Right lobe of liver (tissue), 6 donors: ENCODE measurements at places on chromosomes 11 and 22. TPM values are rescaled to one million over a fixed set of nuclear protein-coding genes. Genes with fewer than 3 reads are reported as not detected.
A peak's percentile ranks its signal among the peaks of the same experiment; 100 is the strongest.

The DRD4 gene
- total RNA-seq = 0.31 TPM

DNA sequence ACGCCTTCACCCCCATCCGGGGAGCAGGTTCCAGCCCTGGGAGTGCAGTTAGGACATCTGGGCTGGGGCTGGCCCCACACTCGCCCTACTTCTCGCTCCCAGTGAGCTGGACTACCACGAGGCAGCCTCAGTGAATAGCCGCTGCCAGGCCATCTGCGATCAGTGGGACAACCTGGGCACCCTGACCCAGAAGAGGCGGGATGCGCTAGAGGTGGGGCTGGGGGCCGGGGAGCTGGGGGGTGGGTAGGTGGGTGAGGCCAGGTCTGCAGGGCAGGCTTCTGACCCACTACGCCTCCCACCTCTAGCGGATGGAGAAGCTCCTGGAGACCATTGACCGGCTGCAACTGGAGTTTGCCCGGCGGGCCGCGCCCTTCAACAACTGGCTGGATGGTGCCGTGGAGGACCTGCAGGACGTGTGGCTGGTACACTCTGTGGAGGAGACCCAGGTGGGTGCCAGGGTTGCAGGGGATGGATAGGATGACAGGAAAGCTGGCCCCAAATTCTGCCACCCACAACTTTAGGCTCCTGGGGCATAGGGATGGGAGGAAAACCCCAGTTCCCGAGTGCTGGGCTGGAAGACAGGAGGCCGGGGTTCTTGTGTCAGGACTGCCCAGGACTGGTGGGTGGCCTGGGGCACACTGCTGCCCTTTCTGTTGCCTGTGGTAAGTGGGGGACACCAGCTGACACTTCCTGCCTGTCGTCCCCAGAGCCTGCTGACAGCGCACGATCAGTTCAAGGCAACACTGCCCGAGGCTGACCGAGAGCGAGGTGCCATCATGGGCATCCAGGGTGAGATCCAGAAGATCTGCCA is 8.3 kb downstream of the CTSF start:
- H3K4me1 ChIP-seq = no peaks in the 10 kb centered on the region
- no peak overlapping the region for H3K27ac ChIP-seq
- no peak overlapping the region for H3K4me3 ChIP-seq
- H3K36me3 ChIP-seq = no peaks in the 10 kb centered on the region
- no peaks in the 10 kb centered on the region for H3K27me3 ChIP-seq

The SLN gene
- 5.3 TPM for total RNA-seq

- no peak overlapping the region for H3K27ac ChIP-seq
- no peaks in the 10 kb centered on the region for H3K36me3 ChIP-seq
- H3K27me3 ChIP-seq = no peaks in the 10 kb centered on the region
- H3K4me1 ChIP-seq = peaks cover 13% of the 10 kb centered on the region
Measured at GRCh38 chr11:6350043-6350442, 29.7 kb upstream of the CAVIN3 start.

GRCh38 chr11:41989823-41990380 is 530.5 kb upstream of the LRRC4C start:
- H3K36me3 ChIP-seq = no peaks in the 10 kb centered on the region
- DNase-seq = no peak
- H3K4me3 ChIP-seq = no peak overlapping the region
- no peaks in the 10 kb centered on the region for H3K27me3 ChIP-seq
- H3K27ac ChIP-seq = no peak overlapping the region

GRCh38 chr22:25407226-25407858 is 157.1 kb upstream of the GRK3 start:
- no peaks in the 10 kb centered on the region for H3K4me1 ChIP-seq
- no peak for DNase-seq
- no peak overlapping the region for H3K4me3 ChIP-seq
- H3K27me3 ChIP-seq = no peaks in the 10 kb centered on the region

DNA sequence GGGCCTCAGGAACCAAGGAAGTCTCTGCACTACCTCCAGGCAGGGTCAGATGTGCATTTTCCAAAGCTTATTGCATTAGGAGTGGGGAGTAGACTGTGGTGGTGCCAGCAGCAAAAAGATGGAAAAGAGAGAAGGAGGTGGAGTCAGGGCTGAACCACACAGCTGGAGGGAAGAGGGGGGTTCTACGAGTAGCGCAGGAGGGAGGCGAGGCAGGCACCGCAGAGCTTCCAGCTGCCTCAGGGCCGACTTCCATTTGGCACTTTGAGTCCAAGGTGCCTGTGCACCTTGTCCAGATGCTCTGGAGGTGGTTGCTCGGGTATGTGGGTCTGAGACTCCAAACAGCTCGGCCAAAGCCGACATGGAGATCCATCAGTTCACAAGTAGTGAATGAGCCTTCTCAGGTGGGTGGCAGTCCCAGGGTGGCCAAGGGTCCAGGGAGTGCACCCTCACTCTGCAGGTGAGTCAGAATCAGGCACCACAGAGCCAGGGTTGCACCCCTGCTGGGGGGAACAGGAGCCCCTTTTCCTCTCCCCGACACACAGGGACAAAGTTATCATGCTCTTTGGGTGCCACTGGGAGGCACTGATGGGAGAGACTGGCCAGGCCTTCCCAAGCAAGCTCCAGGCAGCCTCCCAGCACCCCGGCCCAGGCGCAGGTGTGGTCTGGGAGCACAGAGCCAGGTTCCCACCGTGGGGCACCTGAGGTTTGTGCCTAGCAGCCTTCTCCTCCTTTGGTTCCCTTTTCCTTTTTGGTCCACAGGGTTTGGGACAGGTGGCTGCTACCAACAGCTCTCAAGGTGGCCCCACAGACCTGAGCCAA is 30.2 kb downstream of the GGT5 start:
- no peaks in the 10 kb centered on the region for H3K4me1 ChIP-seq
- no peaks in the 10 kb centered on the region for H3K27me3 ChIP-seq
- no peak for DNase-seq
- H3K27ac ChIP-seq = no peak overlapping the region

DNA sequence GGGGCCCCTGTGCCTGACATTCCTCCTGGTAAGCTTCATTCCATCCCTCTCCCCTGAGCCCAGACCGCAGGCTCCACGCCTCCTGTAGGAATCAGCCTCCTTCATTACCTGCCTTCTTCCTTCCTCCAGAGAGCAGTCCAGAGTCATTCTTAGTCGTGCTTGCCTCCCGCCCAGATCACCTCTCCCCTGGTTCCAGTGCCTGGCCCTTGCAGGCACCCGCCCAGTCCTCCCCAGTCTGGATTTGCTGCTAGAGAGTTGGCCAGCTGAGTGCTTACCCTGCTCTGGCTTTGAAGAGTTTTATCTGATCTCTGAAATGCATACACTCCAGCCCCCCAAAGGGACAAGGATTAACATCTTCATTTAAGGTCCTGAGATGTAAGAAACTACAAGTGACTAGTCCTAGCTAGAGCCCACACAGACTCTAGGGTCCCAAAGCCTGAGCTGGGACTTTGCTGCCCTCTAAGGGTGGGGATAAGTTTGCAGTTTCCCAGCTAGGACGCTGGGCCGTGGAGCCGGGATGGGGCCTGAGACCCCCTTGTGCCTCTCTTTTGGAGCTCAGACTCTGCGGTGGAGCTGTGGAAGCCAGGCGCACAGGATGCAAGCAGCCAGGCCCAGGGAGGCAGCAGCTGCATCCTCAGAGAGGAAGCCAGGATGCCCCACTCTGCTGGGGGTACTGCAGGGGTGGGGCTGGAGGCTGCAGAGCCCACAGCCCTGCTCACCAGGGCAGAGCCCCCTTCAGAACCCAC is 1.6 kb downstream of the NR1H3 start:
- H3K36me3 ChIP-seq = peaks cover 23% of the 10 kb centered on the region
- no peak for DNase-seq
- H3K27me3 ChIP-seq = no peaks in the 10 kb centered on the region
- peaks cover 43% of the 10 kb centered on the region for H3K4me1 ChIP-seq
- peak overlapping the region; percentile 84 for H3K27ac ChIP-seq

The ABCG4 gene
- total RNA-seq = not detected
